ENCODE measurements at places on chromosomes 2 and 18. TPM values are rescaled to one million over a fixed set of nuclear protein-coding genes. Genes with fewer than 3 reads are reported as not detected.

DNA sequence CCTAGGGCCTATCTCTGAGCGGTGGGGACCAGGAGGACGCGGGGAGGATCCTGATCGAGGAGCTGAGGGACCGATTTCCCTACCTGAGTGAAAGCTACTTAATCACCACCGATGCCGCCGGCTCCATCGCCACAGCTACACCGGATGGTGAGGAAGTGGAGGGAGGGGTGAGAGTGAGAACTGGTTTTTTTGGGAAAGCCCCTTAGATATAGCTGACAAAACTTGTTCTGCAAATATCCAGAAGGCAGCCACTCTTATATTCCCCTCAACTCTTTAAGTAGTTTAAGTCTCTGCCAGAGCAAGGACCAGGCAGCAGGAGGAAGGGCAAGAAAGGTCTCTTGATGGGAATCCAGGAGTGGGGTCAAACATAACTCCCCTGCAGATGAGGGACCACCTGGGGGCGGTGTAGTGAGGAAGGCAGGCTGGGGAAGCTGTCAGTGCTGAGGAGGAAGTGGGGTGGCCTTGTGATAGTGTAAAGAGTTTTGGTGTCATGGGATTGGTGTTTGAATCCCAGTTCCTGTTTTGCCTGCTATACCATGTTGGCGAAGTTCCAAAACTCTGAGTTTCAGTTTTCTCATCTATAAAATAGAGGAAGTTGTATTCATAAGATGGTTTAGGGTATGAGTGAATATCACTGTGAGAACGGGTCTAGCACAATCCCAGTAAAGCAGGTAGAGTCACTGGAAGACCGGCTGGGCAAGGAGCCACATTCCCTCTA, 3.4 kb downstream of the NAGK start:
- H3K4me3 ChIP-seq, result no peak overlapping the region
- H3K27me3 ChIP-seq, result no peaks in the 10 kb centered on the region
- H3K4me1 ChIP-seq, result peaks cover 25% of the 10 kb centered on the region

DNA sequence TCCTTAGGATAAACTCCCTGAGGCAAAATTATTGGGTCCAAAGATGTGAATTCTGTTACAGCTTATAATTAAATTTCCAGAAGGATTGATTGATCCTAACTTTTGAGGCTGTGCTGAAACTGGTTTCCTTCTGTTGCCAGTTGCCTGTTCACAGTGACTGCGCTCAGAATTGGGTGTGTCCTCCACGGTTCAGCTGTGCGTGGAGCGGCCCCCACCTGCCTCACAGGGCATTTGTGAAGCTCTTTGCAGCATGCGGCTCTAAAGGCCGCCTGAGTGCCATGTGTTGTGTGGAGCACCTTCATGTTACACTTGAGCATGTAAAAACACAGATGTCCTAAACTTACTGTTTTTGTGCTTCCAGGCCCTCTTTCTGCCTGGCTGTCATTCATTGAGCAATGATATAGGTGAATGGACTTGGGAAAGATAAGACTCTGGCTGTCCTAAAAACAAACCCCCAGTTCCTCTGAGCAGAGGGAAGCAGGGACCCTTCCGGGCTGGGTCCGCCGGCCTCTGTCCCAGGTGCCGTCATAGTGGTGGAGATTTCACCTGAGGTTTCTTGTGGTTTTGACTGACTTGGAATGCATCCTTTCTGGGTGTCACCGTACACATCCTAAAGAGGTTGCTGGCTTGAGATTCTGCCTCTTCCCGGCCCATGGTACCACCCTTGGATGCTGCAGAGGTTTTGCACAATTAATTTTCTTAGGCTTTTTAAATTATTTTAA, 173.6 kb downstream of the LDLRAD4 start:
- H3K27me3 ChIP-seq, result no peaks in the 10 kb centered on the region
- no peaks in the 10 kb centered on the region for H3K4me1 ChIP-seq
- no peak overlapping the region for H3K4me3 ChIP-seq
- DNase-seq, result no peak

DNA sequence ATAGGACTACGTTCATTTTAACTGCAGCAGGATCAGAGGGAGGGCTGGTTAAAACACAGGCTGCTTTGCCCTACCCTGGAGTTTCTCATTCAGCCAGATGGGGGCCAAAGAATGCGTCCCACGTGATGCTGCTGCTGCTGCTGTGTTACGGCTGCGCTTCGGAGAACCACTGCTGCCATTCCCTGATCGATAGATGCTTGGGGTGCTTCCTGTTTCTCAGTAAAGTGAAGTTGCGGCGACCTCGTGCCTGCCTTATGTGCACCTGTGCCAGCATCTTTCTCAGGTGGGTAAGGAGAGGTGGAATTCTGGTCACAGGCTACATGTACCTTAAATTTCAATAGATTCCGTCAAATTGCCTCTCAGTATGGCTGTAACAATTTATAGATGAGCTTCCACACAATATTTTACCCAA, 24.7 kb upstream of the TOGARAM2 start:
- no peaks in the 10 kb centered on the region for H3K27me3 ChIP-seq
- H3K4me3 ChIP-seq, result peak overlapping the region; percentile 20
- H3K4me1 ChIP-seq, result peaks cover 16% of the 10 kb centered on the region
- H3K36me3 ChIP-seq, result no peaks in the 10 kb centered on the region
- DNase-seq, result no peak

DNA sequence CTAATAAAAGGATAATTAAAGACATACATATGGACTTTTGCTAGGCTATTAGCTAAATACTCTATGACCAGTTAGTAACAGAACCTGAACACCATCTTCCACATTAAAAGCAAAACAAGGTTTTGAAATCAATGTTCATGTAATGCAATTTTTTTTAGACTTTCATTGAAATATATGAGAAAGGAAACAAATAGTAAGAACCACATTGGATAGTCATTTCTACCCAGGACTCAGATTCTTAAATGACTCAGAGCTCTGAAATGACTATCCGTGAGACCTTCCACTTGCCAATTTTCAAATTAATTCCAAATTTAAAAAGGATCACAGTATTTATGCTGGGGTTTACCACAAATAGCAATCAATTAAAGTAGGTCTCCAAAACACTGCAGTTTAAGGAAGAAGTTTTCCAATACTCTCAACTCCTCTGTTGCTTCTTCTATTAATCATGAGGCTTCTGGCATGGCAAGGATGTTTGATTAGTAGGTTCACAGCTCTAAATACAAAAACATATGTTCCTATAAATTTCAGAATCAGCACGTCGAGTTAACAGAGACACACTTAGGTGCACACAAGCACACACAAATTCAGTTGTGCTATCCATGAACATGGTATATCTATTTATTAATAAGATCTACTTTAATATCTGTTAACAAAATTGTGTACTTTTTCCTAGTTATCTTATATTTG, 841.0 kb downstream of the RNF144A start:
- no peaks in the 10 kb centered on the region for H3K27me3 ChIP-seq
- no peak for DNase-seq
- no peak overlapping the region for H3K4me3 ChIP-seq
- H3K4me1 ChIP-seq, result no peaks in the 10 kb centered on the region
- H3K36me3 ChIP-seq, result no peaks in the 10 kb centered on the region
- no peak overlapping the region for H3K27ac ChIP-seq

- no peaks in the 10 kb centered on the region for H3K4me1 ChIP-seq
- H3K27me3 ChIP-seq, result no peaks in the 10 kb centered on the region
- H3K36me3 ChIP-seq, result no peaks in the 10 kb centered on the region
- H3K4me3 ChIP-seq, result no peak overlapping the region
- H3K27ac ChIP-seq, result no peak overlapping the region
Measured at GRCh38 chr2:235918876-235919275, 249.3 kb downstream of the GBX2 start.

DNA sequence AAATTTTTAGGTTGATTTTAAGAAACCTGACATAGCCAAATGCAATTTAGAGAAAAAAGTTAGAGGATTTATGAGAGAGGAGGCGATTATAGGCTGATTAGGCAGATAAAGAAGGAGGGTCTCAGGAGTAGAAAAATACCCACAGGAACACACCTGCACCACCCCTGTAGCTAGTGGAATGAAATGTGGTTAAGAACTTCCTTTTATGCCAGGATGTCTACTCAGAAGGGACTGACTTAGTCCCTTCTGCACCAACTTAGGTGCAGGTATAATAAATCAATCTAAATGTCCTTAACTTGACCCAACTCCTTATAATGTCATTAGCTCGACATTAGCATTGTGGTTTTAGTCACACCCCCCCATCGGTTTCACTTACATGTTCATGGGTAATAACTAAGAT, 1274.5 kb upstream of the TMEFF2 start:
- H3K4me1 ChIP-seq, result no peaks in the 10 kb centered on the region
- no peaks in the 10 kb centered on the region for H3K27me3 ChIP-seq
- H3K4me3 ChIP-seq, result no peak overlapping the region
- DNase-seq, result no peak
- no peaks in the 10 kb centered on the region for H3K36me3 ChIP-seq

DNA sequence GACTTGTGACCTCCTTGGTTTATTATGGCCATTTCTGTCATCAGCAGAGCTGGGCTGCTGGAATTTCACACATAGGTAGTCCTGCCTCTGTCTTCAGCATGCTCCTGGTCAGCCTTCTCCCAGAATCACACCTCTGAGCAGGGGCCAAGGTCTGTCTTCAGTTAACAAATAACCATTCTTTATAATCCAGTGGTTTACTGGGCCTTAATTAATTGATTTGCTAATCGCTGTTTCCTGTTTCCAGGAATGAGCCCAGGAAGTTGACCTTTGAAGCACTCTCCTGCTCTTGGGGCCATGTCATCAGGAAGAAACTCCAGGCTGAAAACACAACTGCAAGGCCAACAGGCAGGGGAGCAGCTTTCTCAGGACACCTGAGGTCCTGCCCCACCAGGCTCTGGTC, 278.5 kb downstream of the SRBD1 start:
- peaks cover 10% of the 10 kb centered on the region for H3K4me1 ChIP-seq
- no peak overlapping the region for H3K4me3 ChIP-seq
- no peaks in the 10 kb centered on the region for H3K36me3 ChIP-seq
- DNase-seq, result no peak
- peaks cover 8% of the 10 kb centered on the region for H3K27me3 ChIP-seq

DNA sequence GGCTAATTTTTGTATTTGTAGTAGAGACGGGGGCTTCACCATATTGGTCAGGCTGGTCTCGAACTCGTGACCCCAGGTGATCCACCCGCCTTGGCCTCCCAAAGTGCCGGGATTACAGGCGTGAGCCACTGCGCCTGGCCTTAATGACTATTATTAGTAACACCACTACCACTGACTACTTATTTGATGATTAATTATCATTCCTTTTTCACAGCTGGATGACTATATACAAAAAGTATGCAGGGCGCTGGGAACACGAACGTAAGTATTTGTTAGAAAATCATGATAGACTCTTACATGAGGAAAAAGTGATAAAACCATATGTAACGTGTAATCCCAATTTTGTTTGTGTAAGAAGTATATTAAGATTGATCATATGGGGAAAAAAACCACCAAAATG, 21.6 kb downstream of the DARS1 start:
- H3K4me1 ChIP-seq, result peaks cover 11% of the 10 kb centered on the region
- peaks cover 6% of the 10 kb centered on the region for H3K36me3 ChIP-seq
- no peak overlapping the region for H3K27ac ChIP-seq
- H3K4me3 ChIP-seq, result no peak overlapping the region
- H3K27me3 ChIP-seq, result no peaks in the 10 kb centered on the region
- DNase-seq, result no peak

DNA sequence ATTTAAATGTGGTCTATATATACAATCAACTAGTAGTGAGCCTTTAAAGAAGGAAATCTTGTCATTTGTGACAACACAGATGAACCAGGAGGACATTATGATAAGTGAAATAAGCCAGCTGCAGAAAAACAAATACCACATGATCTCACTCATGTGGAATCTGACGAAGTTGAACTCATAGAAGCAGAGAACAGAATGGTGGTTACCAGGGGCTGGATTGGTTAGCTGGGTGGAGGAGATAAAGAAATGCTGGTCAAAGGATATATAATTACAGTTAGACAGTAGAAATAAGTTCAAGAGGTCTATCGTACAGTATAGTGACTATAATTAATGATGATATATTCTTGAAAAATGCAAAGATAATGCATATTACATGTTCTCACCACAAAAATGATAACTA, 267.9 kb downstream of the FBXO15 start:
- H3K27ac ChIP-seq, result no peak overlapping the region
- H3K36me3 ChIP-seq, result no peaks in the 10 kb centered on the region
- no peaks in the 10 kb centered on the region for H3K4me1 ChIP-seq

DNA sequence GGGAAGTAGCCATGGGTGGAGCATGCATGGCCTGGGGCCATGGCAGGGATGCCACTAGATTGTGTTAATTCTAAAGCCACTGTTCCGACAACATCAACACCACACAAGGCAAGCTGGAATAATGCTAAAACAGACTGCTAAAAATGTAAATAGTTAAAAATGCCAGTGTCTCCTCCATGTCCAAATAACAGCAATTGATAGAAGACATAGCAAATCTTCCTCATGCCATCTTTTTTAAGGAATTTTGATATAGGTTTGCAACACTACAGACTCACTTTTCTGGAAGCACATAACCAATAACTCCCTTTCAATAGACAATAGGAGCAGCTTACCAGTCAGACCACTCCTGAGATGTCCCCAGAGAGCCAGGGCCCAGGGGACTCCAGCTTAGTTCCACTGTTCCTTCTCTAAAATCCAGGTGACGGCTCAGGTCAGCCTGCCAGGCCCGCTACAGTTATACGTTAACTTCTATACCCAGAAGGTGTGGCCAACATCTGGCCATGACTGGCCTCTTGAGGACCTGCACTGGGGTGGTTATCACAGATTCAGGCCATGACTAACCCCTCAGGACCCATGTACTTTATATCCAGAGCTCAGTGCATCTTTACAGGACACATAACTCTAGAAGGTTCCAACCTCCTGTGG, 20.3 kb downstream of the TUBB6 start:
- H3K27me3 ChIP-seq, result no peaks in the 10 kb centered on the region
- no peak overlapping the region for H3K27ac ChIP-seq
- no peaks in the 10 kb centered on the region for H3K4me1 ChIP-seq
- DNase-seq, result no peak
- H3K4me3 ChIP-seq, result no peak overlapping the region

DNA sequence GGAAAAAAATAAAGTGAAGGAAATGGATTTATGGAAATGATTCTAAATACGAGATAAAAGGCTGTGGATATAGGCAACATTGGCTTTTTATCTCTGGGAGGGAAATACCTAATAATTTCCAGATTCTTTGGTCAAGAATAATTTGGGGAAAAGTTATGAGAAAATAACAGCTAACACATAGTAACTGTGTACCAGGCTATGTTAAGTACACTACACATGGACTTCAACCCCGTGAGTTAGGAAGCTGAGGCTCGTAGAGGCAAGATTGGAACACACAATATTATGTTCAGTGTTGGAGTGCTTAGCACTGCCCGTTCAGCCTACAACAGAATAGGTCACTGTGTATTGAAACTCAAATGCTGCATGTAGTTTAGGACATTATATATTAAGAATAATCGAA, 34.3 kb upstream of the GPD2 start:
- H3K27me3 ChIP-seq, result no peaks in the 10 kb centered on the region
- no peak for DNase-seq
- H3K4me1 ChIP-seq, result peaks cover 4% of the 10 kb centered on the region
- H3K36me3 ChIP-seq, result no peaks in the 10 kb centered on the region

The ALPI gene
- not detected for total RNA-seq

The FBLN7 gene
- total RNA-seq, result 5.4 TPM

The NTSR2 gene
- total RNA-seq, result not detected

The INO80B gene
- 30.2 TPM for total RNA-seq
